ENCODE measurements at places on chromosomes 6 and 20. TPM values are rescaled to one million over a fixed set of nuclear protein-coding genes. Genes with fewer than 3 reads are reported as not detected.

DNA sequence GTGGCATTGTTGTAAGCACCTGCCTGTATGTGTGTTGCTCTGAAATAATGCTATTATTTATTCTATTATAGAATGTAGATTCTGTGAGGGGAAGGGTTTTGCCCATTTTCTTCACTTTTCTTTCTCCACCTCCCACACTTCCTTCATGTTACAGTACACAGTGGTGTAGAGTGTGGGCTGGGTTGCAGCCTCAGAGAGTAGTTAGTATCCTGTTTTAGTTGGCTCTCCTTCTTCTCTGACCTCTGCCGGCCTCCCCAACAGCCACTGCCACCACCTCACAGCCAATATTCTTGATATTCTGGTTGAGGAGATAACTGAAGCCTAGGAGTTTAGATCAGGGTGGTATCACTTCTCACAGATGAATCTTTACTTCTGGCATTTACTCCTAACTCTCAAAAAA lies 143.4 kb downstream of the BCKDHB start:
- H3K27ac ChIP-seq, result no peak overlapping the region
- no peak for DNase-seq
- no peaks in the 10 kb centered on the region for H3K27me3 ChIP-seq
- no peak overlapping the region for H3K4me3 ChIP-seq

DNA sequence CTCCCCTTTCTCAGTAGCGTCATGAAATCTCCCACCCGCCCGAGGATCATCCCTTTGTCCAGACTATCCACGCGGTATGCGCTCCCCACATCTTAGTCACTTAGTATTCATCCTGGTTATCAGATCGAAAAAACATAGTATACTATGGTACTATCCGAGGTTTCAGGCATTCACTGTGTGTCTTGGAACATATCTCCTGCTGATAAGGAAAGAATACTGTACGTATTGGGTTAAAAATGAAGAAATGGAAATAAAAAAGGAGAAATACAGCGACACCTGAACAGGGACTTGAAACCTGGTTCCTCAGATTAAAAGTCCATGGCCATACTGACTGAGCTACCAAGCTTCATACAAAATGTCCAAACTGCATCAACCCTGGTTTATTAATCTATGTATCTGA lies 14.0 kb downstream of the HMGN4 start:
- peaks cover 4% of the 10 kb centered on the region for H3K4me1 ChIP-seq
- no peak for DNase-seq
- peak overlapping the region; percentile 75 for H3K27ac ChIP-seq
- no peaks in the 10 kb centered on the region for H3K36me3 ChIP-seq
- no peak overlapping the region for H3K4me3 ChIP-seq
- no peaks in the 10 kb centered on the region for H3K27me3 ChIP-seq

DNA sequence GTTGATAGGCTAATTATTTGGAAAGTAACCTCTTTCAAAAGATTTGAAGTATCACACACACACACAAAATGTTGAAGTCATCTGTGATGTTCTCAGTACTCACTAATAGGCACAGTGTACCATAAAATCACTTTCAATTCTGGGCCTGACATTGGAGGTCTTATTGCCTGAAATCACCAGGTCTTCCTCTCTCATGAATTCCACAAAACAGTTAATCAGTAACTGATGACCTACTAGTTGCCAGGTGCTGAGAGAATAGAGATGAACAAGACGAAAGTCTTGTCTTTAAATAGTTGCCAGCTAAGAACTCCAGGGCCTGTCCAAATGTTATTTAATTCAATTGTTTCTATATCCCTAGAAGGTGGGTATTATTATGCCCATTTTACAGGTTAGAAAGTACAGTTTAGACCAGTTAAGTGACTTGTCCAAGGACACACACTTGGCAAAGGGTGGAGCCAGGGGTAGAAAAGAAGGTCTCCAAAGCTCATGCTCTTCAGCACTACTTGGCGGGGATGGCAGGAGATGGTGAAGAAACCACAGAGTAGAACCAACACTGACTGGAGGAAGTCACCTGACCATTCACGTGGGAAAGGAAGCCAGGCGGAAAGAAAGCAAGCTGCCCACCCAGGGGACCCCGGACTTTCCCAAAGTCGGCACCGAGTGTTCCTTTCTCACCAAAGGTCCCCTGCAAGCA lies 116.4 kb downstream of the KIF6 start:
- no peak for DNase-seq
- H3K27me3 ChIP-seq, result no peaks in the 10 kb centered on the region
- H3K36me3 ChIP-seq, result no peaks in the 10 kb centered on the region
- H3K4me1 ChIP-seq, result peaks cover 2% of the 10 kb centered on the region
- no peak overlapping the region for H3K4me3 ChIP-seq
- no peak overlapping the region for H3K27ac ChIP-seq

DNA sequence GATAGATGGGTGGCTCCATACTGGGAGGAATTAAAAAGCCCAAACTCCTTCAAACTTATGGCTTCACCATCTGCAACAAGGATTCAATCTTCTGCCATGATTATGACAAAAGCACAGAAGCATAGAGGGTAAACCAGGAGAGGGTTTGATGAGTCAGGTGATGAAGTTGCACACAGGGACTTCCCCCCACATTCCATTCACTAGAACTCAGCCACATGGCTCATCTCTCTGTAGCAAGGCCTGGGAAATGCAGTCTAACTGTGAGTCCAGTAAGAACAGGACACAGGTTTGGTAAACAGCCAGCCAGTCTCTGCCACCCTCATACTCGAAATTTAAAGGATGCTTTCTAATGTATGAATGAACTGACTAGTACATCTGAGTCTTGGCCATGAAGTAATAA lies 142.9 kb downstream of the HIVEP2 start:
- H3K27me3 ChIP-seq, result no peaks in the 10 kb centered on the region
- H3K4me3 ChIP-seq, result no peak overlapping the region
- H3K4me1 ChIP-seq, result no peaks in the 10 kb centered on the region
- H3K27ac ChIP-seq, result no peak overlapping the region
- H3K36me3 ChIP-seq, result no peaks in the 10 kb centered on the region

DNA sequence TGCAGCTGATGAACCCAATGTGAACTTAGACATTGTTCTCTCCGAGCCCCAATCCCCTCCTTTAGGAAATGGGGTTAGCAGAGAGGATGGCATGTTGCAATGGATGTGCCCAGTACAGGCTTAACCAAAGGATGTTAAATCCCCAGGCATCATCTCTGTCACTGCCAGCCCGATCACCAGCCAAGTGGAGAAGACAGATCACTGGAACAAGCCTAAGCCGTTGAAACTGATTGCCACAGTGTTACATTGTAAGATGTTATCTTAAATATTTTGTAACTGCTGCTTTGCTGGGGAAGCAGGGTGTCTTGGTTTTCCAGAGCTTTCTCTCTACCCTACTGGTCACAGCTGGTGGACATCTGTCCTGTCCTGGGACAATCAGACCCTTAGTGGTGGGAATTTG lies 783.4 kb upstream of the CHD6 start:
- no peak for DNase-seq
- H3K36me3 ChIP-seq, result no peaks in the 10 kb centered on the region
- no peak overlapping the region for H3K27ac ChIP-seq
- H3K4me1 ChIP-seq, result no peaks in the 10 kb centered on the region
- H3K4me3 ChIP-seq, result no peak overlapping the region

DNA sequence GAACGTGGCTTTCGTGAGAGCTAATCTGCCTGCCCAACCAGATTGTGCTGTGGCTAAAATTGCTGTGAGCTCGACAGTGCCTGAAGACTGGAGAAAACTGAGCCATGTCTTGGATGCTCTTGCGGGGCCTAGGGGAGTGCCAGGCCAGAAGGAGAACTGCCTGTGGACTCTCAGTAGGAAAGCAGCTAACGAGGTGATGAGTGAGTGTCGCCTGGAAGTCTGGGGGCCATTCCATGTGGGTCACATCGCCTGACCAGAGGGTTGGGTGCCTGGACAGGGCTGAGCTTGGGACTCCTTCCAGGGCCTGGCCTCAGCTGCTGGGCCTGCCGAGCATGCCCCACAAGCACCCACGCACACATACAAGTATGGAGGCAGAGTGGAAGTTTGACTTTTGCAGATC lies 166.5 kb downstream of the VEGFA start:
- H3K4me1 ChIP-seq, result no peaks in the 10 kb centered on the region
- no peaks in the 10 kb centered on the region for H3K36me3 ChIP-seq
- no peaks in the 10 kb centered on the region for H3K27me3 ChIP-seq
- no peak for DNase-seq
- no peak overlapping the region for H3K4me3 ChIP-seq
- no peak overlapping the region for H3K27ac ChIP-seq

DNA sequence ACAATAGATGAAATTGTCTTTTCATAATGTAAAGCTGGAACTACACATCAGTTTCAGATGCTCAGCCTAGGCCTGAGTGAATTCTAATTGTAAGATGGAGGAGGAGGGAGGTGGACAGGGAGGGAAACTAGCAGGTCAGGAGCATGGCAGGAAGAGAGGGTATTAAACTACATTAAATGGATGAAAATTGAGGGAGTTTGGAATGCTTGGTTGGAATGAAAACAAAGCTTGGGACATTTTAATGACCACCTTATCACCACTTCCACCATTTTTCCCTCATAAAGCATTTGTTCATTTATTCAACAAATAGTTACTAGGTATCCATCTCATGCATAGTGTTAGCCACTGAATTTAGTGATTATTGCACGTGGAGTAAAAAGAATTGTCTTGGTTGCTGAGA lies 65.0 kb downstream of the KIZ start:
- H3K27me3 ChIP-seq, result no peaks in the 10 kb centered on the region
- H3K27ac ChIP-seq, result no peak overlapping the region
- no peak overlapping the region for H3K4me3 ChIP-seq
- no peak for DNase-seq

DNA sequence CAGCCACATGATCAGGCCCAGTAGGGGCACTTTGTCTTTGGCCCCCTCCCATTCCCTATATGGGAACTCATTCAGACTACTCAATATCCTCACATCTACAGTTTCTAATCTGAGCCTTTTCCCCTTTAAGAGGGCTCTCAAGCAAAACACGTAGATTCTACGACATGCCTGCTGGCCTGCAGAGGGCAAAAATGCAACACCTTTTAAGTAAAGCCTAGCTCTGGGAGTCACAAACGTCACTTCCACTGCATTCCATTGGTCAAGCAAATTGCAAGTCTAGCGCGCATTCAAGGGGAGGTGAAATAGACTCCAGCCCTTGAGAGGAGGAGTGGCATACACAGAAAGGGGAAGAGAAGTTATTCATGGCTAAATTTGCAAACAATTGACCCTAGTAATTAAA lies 70.6 kb downstream of the CDC40 start:
- DNase-seq, result no peak
- H3K4me1 ChIP-seq, result no peaks in the 10 kb centered on the region
- H3K4me3 ChIP-seq, result no peak overlapping the region
- no peak overlapping the region for H3K27ac ChIP-seq
- no peaks in the 10 kb centered on the region for H3K36me3 ChIP-seq
- no peaks in the 10 kb centered on the region for H3K27me3 ChIP-seq

SEMG1 gene
- total RNA-seq, result not detected

SLC16A10 gene
- total RNA-seq, result 7.8 TPM

FABP7 gene
- total RNA-seq, result not detected

SH3BGRL2 gene
- 73.0 TPM for total RNA-seq

RAET1L gene
- not detected for total RNA-seq
